ENCODE measurements at places on chromosomes 12 and 14. TPM values are rescaled to one million over a fixed set of nuclear protein-coding genes. Genes with fewer than 3 reads are reported as not detected.

ATP23 gene
- total RNA-seq, result 5.4 TPM

- H3K36me3 ChIP-seq, result no peaks in the 10 kb centered on the region
- no peak overlapping the region for H3K27ac ChIP-seq
- no peak for DNase-seq
- H3K4me1 ChIP-seq, result no peaks in the 10 kb centered on the region
Measured at GRCh38 chr12:41211448-41211847, 23.3 kb downstream of the PDZRN4 start.

FAM216A gene
- 7.1 TPM for total RNA-seq

DNA sequence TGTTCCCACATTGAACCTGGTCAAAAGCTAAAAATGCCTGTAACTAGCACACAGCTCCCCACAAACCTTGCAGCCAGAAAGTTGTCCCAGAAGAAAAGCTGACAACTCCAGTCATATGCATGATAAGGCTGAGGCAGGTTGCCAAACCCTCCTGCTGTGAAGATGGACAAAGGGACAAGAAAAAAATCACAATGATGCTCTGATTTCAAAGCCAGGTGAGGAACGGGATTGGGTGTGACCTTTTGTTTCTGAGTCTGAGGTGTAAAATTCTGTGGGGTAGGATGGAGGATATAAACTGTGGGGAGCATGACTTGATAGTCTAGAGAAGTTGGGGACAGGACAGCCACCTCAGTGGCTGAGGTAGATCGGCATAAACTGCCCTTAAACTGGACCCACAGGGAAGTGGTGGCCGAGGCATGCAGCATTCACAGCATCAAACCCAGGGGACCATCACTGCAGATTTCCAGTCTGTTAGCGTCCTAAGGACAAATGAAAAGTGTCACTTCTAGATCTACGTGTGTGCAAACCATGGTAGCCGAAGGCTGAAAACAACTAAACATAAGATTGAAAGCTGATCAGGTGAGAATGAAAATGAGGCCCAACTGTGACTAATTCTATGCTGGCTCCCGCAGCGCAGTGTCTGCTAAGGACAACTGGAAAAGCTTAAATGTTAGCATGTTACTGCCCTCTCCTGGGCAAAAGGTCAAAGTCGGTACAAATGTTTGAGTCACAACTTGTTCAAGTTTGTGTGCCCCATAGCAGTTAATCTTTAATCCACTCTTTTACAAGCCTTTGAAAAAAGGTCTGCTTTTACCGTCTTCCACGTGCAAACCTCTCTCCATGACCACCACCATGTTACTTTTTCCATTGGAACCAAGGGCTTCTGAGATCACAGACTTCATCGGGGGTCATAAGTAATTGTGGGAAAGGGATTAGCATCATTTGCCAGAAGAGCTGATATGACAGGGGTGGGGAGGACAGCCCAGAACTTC, 39.8 kb downstream of the GRIN2B start:
- H3K27ac ChIP-seq, result no peak overlapping the region
- DNase-seq, result no peak
- no peak overlapping the region for H3K4me3 ChIP-seq
- no peaks in the 10 kb centered on the region for H3K4me1 ChIP-seq
- no peaks in the 10 kb centered on the region for H3K36me3 ChIP-seq

GRCh38 chr14:72519543-72519942, 374.4 kb downstream of the DPF3 start:
- no peaks in the 10 kb centered on the region for H3K27me3 ChIP-seq
- H3K4me1 ChIP-seq, result peaks cover 1% of the 10 kb centered on the region
- no peak overlapping the region for H3K4me3 ChIP-seq
- H3K27ac ChIP-seq, result no peak overlapping the region
- no peaks in the 10 kb centered on the region for H3K36me3 ChIP-seq

DNA sequence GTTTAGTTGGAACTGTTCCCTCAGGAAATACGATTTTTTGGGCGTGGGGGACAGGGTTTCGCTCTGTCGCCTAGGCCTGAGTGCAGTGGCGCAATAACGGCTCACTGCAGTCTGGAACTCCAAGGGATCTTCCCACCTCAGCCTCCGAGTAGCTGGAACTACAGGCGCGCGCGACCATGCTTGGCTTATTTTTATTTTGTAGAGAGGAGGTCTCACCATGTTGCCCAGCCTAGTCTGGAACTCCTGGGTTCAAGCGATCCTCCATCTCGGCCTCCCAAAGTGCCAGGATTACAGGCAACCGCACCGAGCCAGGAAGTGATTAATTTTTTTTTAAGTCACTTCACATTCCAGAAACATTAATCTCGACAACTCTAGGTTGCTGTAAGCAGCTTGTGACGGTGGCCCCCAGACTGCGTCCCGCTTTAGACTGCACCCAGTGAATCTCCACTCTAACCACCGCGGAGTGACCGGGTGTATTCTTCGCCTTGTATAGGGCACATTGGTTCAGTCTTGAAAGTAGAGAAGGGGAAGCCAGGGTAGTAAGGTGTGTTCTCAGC, 830 bp upstream of the MIS18BP1 start:
- peak overlapping the region; percentile 83 for H3K4me3 ChIP-seq
- no peaks in the 10 kb centered on the region for H3K27me3 ChIP-seq
- H3K27ac ChIP-seq, result peak overlapping the region; percentile 91
- H3K4me1 ChIP-seq, result no peaks in the 10 kb centered on the region
- H3K36me3 ChIP-seq, result no peaks in the 10 kb centered on the region
- DNase-seq, result peak; percentile 81

GRCh38 chr14:29648045-29648444, 279.6 kb downstream of the PRKD1 start:
- no peak for DNase-seq
- no peaks in the 10 kb centered on the region for H3K27me3 ChIP-seq
- H3K4me1 ChIP-seq, result peaks cover 2% of the 10 kb centered on the region
- H3K27ac ChIP-seq, result no peak overlapping the region

- H3K27ac ChIP-seq, result no peak overlapping the region
- H3K4me3 ChIP-seq, result no peak overlapping the region
- peak; percentile 62 for DNase-seq
- no peaks in the 10 kb centered on the region for H3K27me3 ChIP-seq
Measured at GRCh38 chr12:1917172-1918070, 1.0 kb downstream of the CACNA2D4 start.

GLIPR1L2 gene
- total RNA-seq, result 1.9 TPM

OAS1 gene
- total RNA-seq, result 20.9 TPM

- no peaks in the 10 kb centered on the region for H3K27me3 ChIP-seq
- DNase-seq, result no peak
- H3K4me1 ChIP-seq, result no peaks in the 10 kb centered on the region
- no peaks in the 10 kb centered on the region for H3K36me3 ChIP-seq
- H3K27ac ChIP-seq, result no peak overlapping the region
- no peak overlapping the region for H3K4me3 ChIP-seq
Measured at GRCh38 chr14:63326840-63327239, 8.1 kb upstream of the GPHB5 start.

NABP2 gene
- 19.7 TPM for total RNA-seq

TSPAN9 gene
- total RNA-seq, result 43.5 TPM

GRCh38 chr12:31362115-31362758, 36.3 kb upstream of the SINHCAF start:
- H3K4me3 ChIP-seq, result no peak overlapping the region
- no peak overlapping the region for H3K27ac ChIP-seq
- no peak for DNase-seq
- no peaks in the 10 kb centered on the region for H3K36me3 ChIP-seq
- no peaks in the 10 kb centered on the region for H3K4me1 ChIP-seq

NRIP2 gene
- total RNA-seq, result 7.8 TPM

GRCh38 chr12:30985814-30986452, 59.4 kb downstream of the TSPAN11 start:
- H3K4me3 ChIP-seq, result no peak overlapping the region
- H3K4me1 ChIP-seq, result no peaks in the 10 kb centered on the region
- no peaks in the 10 kb centered on the region for H3K36me3 ChIP-seq
- H3K27me3 ChIP-seq, result no peaks in the 10 kb centered on the region
- no peak overlapping the region for H3K27ac ChIP-seq

GRCh38 chr14:77003960-77004710, 24.4 kb downstream of the IRF2BPL start:
- no peak overlapping the region for H3K4me3 ChIP-seq
- no peaks in the 10 kb centered on the region for H3K4me1 ChIP-seq
- DNase-seq, result no peak
- H3K36me3 ChIP-seq, result no peaks in the 10 kb centered on the region
- H3K27me3 ChIP-seq, result no peaks in the 10 kb centered on the region

- H3K27me3 ChIP-seq, result no peaks in the 10 kb centered on the region
- no peak overlapping the region for H3K4me3 ChIP-seq
- H3K27ac ChIP-seq, result no peak overlapping the region
- no peak for DNase-seq
- no peaks in the 10 kb centered on the region for H3K36me3 ChIP-seq
Measured at GRCh38 chr12:127125607-127126259, 1141.2 kb upstream of the TMEM132C start.

NUDT14 gene
- 13.3 TPM for total RNA-seq

GRCh38 chr12:44148936-44149335, 313.1 kb downstream of the TMEM117 start:
- no peak overlapping the region for H3K4me3 ChIP-seq
- no peaks in the 10 kb centered on the region for H3K27me3 ChIP-seq
- H3K27ac ChIP-seq, result no peak overlapping the region
- no peaks in the 10 kb centered on the region for H3K36me3 ChIP-seq
- DNase-seq, result no peak
- no peaks in the 10 kb centered on the region for H3K4me1 ChIP-seq

DNA sequence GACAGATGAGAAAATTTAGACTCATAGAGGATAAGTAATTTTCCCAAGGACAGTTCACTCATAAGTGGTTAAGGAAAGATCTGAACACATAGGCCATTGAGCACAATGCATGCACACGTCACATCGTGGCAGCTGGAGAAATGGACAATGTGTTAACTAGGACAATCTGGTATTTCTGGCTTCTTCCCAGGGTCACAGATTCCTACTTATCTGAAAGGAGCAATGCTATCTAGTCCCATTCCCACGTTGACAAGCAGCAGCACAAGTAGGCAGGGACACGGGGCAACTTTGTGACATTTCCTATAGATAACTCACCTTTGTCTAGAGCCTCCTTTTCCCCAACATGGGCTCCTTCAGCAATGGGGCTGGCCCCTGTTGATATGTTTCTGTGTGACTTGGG, 6.7 kb upstream of the CMAS start:
- DNase-seq, result no peak
- H3K27me3 ChIP-seq, result no peaks in the 10 kb centered on the region
- H3K4me1 ChIP-seq, result no peaks in the 10 kb centered on the region
- no peaks in the 10 kb centered on the region for H3K36me3 ChIP-seq
- H3K27ac ChIP-seq, result no peak overlapping the region

ATP2A2 gene
- total RNA-seq, result 285 TPM

- DNase-seq, result peak; percentile 67
- no peaks in the 10 kb centered on the region for H3K4me1 ChIP-seq
- H3K27ac ChIP-seq, result no peak overlapping the region
- H3K27me3 ChIP-seq, result no peaks in the 10 kb centered on the region
Measured at GRCh38 chr12:48002773-48003218, 1.5 kb downstream of the COL2A1 start.

DNA sequence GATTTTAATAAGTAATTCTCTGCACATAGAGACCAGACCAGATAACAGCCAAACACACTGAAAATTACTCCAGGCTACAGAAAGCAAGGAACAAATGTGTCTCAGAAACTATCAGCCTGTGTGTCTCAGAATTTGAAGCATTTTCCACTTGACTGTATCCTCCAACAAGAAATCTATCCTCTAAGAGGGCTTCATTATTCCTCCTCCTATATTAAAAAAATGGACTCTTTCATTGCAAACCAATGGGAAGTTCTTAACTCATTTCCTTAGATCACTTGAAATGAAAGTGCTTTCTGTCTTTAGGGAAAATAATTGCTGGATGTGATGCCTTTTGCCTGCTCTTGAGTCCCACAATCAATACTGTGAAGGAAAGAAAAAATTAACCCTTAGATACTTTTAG, 2.3 kb downstream of the ST8SIA1 start:
- no peak overlapping the region for H3K27ac ChIP-seq
- H3K36me3 ChIP-seq, result no peaks in the 10 kb centered on the region
- no peak overlapping the region for H3K4me3 ChIP-seq
- no peak for DNase-seq

DNA sequence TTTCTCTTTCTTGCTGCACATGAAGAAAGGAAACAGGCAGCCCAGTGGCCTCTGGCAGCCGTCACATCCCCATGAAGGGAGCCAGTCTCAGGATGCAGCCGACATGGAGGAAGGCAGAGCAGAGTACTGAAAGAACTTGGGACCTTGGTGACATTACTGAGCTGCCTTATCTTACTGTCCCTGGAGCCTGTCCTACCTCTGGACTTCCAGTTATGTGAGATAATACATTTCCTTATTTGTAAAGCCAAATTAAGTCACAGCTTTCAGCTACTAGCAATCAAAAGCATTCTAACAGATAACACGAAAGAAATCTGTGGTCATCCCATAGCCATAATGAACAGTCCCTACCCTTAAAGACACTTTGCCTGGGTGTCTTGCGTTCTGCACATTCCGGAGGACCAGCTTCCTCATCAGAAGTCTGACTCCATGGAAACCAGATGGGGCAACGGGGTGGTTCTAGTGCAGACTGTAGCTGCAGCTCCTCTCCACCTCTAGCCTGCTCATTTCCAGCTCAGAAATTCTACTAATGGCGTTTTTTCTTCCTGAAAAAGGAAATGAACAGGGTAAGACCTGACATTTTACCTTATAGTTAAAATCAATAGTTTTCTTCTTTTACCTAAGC, 7.8 kb upstream of the EGLN3 start:
- H3K27ac ChIP-seq, result no peak overlapping the region
- no peak overlapping the region for H3K4me3 ChIP-seq
- peaks cover 1% of the 10 kb centered on the region for H3K27me3 ChIP-seq
- no peaks in the 10 kb centered on the region for H3K4me1 ChIP-seq
- DNase-seq, result no peak

CKAP4 gene
- 61.1 TPM for total RNA-seq

DNA sequence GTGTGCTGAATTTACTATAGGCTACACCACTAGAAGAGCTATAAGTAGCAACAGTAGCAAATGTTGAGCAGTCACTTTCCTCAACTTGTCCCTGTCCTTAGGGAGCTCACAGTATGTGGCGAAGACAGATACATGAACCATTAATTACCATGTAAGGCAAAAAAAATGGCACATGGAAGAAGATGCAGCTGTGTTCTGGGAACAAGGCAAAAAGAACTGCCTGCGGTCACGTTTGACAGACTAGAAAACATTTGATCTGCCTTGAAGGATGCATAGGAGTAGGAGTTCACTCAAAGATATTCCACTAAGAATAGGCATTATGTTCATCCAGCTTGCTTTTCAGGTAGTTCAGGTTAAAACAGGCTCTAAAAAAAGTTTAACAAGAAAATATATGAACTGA, 46.5 kb upstream of the IFNG-AS1 start:
- H3K27me3 ChIP-seq, result no peaks in the 10 kb centered on the region
- H3K4me3 ChIP-seq, result no peak overlapping the region
- no peaks in the 10 kb centered on the region for H3K36me3 ChIP-seq
- H3K4me1 ChIP-seq, result no peaks in the 10 kb centered on the region
- H3K27ac ChIP-seq, result no peak overlapping the region

TMEM233 gene
- total RNA-seq, result 2.5 TPM

DNA sequence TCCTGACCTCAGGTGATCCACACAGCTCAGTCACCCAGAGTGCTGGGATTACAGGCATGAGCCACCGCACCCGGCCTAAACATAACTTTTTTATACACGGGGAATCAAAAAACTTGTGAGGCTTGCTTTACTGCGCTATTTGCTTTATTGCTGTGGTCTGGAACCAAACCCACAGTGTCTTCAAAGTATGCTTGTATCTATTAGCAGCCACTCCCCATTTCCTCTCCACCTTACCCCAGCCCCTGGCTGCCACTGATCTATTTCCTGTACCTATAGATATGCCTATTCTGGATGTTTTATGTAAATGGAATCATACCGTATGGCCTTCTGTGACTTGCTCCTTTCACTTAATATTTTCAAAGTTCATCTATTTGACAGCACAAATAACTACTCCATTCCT, 233.4 kb downstream of the BMP4 start:
- H3K27ac ChIP-seq, result no peak overlapping the region
- no peaks in the 10 kb centered on the region for H3K36me3 ChIP-seq
